ELR (cell line): ENCODE measurements at places on chromosomes 16 and 17.

- DNase-seq = no peak
Observed at GRCh38 chr17:76826330-76827068, 41.7 kb upstream of the MGAT5B start.

GRCh38 chr16:86823125-86823524, 244.8 kb downstream of the FOXL1 start:
- no peak for DNase-seq

- peak; percentile 89 for DNase-seq
Observed at GRCh38 chr16:57645691-57646387, 17.4 kb downstream of the ADGRG1 start.

DNA sequence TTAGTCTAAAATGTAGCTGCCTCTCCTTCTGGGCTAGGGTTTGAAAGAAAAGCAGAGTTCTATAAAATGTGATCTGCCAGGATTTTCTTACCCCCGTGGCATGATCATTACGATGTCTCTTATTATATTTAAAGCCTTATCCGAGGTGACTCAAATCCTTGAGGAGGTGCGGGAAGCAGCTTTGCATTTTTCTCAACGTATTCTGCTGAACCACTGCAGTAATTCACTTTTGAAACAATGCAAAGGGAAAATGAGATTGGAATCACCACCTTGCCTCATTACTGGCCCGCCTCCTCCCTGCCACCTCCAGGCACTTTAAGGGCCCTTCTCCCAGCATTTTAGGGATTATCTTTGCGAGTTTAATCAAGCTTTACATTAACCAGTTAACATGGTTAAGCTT, 9.7 kb upstream of the NOG start:
- no peak for DNase-seq

- DNase-seq = no peak
Observed at GRCh38 chr17:11768106-11768505, 169.8 kb downstream of the DNAH9 start.

DNA sequence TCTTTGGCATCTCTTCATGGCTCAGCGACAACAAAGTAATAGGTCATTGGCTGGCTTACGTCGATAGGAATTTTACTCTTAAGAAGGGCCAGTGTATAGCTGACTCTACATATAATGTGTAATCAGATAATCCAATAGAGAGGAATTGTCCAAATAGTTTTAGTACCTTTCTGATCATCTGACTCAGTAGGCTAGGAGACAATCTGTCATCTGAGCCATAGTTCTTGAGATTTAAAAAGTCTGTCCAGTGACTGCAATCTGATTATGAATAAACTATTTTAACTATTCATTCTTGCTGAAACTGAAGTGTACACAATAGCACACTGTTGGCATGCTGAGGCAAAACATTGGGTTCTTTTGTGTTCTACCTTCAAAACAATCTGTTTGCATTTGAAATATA, 21.4 kb upstream of the NOL11 start:
- DNase-seq = no peak

DNA sequence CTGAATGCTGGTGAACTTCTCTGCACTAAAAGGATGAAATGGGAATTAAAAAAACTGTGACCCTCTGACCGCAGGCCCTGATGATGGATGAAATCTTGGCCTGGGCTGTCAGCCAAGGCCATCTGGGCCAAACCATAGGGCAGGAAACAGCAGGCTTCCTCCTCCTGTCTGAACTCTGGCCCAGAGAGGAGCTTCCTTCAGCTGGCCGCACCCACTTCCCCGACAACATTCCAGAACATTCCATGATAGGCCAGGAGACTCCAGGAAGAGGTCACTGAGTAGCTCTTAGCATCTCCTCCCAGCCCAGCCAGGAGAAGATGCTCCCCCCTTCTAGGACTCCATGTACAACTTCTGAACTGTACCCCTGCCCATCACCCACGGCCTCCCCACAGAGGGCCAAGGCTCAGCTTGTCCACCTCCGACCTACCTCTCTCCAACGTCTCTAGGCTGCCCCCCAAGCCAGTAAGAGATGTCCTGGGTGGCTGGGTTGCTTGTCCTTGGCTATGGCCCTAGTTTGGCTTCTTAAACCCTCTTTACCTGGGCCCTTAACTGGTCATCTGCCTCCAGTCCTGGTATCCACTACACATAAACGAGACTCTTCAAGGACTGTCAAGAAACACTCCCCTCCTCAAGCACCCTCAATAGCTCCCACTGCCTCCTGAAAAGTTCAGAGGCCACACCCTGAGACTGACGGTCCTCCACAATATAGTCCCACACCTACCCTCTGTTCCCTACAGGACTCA, 1.7 kb downstream of the RPH3AL start:
- DNase-seq = peak; percentile 20

DNA sequence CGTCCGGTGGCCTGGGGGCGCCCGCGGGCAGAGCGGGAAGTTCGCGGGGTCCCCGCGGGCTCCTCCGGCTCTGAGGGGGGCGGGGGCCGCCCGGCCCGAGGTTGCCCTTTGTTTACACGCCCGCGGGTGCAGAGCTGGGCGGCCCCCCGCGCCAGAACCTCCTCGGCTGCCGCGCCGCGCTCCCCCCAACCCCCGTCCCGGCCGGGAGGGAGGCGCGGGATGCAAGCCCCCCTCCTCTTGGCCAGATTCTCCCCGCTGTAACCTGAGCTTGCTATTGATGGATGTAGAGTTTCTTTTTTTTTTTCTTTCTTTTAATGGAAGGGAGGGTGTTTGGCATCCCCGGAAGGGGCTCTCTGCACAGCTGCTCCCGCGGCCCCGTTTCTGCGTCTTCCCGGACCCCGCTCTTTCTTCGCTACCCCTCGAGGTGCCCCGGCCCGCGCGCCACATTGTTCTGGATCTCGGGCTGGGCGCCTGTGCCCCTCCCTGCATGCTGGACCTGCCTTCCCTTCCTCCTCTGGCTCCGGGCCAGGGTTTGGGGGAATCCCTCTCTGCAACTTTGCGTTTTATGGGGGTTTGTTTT, 646 bp downstream of the CBX2 start:
- no peak for DNase-seq

DNA sequence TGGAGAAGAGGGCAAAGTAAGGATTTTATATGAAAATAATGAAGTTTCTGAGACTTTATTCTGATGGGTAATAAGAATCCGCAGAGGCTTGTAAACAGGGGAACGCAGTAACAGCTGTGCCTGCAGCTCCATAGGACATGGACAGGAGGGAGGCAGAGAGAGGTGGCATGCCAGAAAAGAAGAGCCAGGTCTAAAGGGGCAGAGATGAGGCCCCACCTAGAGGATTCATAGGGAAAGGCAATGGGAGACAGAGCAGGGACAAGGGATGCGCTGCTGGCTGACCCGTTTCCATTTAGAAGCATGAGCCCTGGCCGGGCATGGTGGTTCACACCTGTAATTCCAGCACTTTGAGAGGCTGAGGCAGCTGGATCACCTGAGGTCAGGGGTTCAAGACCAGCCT, 340.3 kb upstream of the CDH5 start:
- no peak for DNase-seq

- peak; percentile 89 for DNase-seq
Observed at GRCh38 chr17:19409509-19409908, 1.5 kb upstream of the RNF112 start.

DNA sequence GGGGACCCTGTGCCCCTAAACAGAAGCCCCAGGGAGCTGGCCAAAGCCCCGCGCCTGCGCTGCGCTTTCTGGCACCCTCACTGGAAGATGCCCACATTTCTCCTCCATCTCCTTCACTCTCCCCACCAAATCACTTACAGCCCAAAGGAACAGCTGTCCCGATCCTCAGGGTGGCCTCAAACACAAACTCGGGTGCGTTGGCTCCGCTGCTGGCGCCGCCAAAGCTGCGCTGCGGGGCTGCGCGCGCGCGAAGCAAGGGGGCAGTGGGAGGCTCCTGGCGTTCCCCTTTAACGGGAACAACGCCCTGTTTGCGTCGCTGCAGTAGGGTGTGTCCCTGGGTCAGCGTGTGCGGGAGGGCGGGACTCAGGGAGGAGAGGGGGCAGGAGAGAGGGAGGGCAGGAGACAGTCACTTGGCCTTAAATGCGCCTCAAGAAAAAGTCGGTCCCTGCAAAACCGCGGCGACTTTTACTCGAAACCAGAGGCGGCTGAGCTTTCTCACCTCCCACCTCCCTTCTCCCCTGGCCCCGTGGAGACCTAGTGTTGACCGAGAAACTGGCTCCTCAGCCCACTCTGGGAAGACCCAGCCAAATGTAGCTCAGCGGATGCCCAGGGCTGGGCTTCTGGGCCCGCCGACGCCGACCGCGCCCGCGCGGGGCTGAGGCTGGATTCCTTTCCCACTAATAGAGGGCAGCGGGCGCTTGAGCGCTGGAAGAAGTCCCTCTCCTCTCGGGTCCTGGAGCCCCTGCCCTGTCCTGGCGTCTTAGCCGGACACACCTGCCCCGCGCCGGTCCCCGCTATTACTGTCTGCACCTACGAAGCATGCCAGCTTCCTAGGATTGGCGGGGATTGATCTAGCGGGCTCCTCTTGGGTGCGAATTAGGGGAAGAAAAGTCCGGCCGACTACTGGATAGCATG, 2.6 kb downstream of the PMP22 start:
- peak; percentile 86 for DNase-seq

- DNase-seq = no peak
Observed at GRCh38 chr17:19781488-19782458, 33.7 kb upstream of the ALDH3A1 start.

GRCh38 chr16:57534337-57534880, 2.0 kb downstream of the CCDC102A start:
- no peak for DNase-seq

- peak; percentile 55 for DNase-seq
Observed at GRCh38 chr16:31696968-31697743, 169.5 kb downstream of the AHSP start.

DNA sequence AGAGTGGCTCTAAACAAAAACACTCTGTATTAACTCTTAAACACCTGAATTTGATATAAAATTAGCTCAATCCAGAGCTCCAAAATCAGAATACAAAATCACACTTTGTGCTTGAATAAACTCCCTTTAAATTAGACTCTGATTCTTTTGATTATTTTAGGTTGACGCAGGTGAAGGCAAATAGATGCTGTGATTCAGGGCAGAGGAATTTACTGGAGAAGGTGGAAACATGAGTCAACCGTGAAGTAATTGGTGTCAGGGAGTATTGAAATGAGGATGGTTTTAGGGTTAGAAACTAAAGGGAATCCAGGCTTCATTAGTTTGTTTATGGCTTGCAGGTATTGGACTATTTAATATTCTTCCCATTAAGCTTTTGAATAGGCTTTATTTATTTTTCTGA, 37.1 kb upstream of the TEKT1 start:
- DNase-seq = peak; percentile 22

DNA sequence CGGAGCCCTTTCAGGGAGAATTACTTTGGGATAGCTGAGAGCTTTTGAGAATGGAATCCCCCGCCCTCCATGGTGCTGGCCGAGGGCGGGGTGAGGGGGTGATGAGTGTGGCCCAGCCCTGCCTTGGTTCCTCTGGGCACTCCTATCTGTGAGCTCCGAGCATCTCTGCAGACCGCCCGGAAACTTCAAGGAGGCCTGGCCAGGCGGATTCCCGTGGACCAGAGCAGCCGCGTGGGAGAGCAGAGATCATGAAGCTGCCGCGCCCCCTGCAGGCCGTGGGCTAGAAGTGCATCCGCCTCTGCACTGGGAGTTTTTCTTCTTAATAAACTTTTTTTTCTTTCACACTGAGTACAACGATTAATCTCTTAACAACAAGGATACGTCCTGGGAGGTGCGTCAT, 392.9 kb upstream of the EEF2KMT start:
- DNase-seq = peak; percentile 2

DNA sequence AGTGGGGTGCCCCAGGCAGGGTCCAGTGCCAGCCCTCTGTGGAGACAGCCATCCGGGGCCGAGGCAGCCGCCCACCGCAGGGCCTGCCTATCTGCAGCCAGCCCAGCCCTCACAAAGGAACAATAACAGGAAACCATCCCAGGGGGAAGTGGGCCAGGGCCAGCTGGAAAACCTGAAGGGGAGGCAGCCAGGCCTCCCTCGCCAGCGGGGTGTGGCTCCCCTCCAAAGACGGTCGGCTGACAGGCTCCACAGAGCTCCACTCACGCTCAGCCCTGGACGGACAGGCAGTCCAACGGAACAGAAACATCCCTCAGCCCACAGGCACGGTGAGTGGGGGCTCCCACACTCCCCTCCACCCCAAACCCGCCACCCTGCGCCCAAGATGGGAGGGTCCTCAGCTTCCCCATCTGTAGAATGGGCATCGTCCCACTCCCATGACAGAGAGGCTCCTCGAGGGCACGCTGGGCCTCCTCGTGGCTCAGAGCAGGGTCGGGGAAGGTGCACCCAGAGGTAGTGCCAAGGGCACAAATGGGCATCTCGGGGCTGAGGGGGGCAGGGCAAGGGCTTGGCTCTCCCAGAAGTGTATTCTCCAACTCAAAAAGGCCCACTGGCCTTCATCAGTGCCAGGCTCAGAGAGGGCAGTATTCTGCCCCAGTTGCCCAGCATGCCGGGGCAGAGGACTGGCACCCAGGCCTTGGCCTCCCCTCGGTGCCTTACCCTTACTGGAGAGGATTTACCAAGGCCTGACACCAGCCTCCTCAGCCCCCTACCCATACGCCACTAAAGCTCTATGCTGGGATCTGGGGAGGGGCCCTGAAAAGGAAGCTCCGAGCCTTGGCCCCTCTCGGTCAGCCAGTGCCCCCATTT, at the start of gene CDH5:
TSS of gene CDH5 (plus strand) at position 259 of the 867 bp plus-strand sequence. CDS start 12,647 bp downstream, outside the sequence.
- no peak for DNase-seq

DNA sequence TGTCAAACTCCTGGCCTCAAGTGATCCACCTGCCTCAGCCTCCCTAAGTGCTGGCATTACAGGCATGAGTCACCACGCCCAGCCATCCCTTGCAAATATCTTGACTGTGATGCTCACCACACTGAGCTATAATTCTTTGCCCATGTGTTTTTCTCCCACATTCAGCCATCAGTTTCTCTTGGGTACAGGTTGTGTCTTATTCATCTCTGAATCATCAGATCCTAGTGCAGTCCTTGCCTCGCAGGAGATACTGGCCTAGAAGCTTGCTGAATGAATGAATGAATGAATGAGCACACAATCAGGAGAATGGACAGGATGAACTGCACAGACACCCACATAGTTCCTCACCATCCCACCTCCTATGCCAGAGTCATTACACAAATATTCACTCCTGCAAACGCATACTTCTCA, 24.4 kb upstream of the ETV4 start:
- peak; percentile 95 for DNase-seq

DNA sequence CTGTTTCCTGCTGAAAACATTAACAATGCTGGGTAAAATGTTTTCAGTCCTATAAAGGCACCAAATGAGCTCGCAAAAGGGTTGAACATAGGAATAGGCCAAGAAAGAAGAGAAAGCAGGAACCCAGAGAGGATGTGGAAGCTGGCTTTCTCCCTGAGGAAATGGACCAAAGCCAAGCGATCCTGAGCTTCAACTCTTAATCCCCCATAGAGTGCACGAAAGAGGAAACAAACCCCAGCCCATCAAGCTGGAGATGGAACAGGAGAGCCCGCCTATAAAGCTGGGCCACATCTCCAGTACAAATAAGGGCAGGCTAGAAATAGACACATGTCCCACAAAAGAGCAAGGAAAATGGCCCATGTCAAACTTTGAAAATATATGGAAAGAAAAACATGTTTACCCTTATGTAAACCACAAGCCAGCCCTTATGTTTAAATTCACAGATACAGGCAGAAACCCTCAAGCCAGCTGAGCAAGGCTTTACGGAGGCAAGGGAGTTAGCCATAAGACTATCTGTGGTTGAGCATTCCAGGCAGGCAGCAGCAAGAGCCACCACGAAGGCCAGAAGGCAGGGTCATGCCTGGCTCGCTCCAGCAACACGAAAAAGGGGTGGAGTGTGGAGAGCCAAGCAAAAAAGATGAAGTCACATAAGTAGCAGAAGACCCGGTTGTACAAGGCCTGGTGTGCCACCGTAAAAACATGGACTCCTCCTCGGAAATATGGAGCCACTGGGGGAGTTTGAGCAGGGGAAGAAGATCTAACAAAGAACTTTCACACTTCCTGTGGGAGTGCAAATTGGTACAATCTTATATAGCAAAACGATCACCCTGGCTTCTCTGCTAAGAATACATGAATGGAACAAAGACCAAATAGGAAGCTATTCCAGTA, 27.8 kb downstream of the COPRS start:
- DNase-seq = no peak
